ENCODE measurements at places on chromosomes 2 and 18.

DNA sequence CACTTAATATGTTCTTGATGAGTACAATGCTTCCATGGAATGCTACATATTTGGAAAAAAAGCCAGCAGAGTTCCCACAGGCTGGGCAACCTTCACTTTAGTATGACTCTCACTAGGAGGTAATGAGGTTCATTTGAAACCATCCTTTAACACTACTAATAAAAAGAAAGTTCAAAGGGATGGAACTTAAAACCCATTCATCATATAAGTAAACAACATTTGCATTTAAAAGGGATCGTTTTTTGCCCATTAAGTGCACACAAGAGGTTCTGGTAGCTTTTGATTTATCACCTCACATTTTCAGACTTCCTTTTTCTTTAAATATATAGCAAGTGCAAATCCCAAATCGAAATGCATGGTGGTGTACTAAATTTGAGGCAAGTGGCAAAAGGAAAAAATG, 270.8 kb upstream of the DCC start:
- no peak for DNase-seq

GRCh38 chr18:3061581-3062312, 48.8 kb upstream of the LPIN2 start:
- DNase-seq, result no peak

GRCh38 chr2:40315683-40316082, 136.2 kb downstream of the SLC8A1 start:
- DNase-seq, result no peak

- no peak for DNase-seq
These were observed 54.0 kb upstream of the OTX1 start for GRCh38 chr2:62996534-62997186.

DNA sequence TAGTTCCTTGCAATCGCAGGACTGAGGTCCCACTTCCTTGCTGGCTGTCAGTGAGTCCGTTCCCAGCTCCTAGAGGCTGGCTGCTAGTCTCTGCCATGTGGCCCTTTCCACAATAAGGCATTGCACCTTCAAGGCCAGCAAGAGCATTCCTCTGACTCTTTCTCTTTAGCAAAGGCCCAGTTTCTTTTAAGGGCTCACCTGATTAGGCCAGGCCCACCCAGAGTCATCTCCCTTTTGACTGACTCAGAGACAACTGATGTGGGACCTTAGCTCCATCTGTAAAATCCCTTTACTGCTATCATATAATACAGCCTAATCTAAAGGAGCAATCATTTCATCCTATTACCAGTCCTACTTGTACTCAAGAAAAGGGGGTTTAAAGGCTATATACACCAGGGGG, 278.2 kb downstream of the SLC4A3 start:
- DNase-seq, result no peak

GRCh38 chr2:176774766-176775451, 437.7 kb upstream of the HNRNPA3 start:
- no peak for DNase-seq

DNA sequence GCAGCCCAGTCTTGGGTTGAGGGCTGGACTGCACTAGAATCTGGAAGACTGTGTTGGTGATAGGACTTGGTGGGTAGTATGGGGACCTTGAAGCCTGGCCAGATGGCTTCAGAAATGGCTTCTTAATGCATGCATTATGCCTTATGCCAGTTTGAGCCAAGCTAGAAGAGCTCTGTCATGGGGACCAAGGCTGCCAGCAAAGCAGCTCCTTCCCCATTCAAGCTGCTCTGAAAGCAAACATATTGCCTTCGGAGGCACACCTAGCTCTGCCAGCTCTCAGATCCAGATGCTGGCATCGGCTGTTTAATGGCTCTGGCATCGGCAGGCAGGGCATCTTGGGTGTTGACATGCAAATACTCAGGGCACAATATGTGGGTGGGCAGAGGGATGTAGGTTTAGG, 59.0 kb upstream of the IGFBP5 start:
- DNase-seq, result no peak

DNA sequence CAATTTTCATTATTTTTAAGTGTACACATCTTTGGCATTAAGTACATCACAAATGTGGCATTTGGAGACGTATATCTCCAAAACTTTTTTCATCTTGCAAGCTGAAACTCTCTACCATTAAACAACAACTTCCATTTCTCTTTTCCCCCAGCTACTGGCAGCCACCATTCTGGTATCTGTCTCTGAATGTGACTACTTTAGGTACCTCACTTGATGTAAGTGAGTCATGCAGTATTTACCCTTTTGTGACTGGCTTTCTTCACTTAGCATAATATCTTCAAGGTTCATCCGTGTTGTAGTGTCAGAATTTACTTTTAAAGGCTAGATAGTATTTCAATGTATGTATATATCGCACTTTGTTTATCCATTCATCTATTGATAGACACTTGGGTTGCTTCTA, 17.0 kb downstream of the BABAM2 start:
- DNase-seq, result no peak

DNA sequence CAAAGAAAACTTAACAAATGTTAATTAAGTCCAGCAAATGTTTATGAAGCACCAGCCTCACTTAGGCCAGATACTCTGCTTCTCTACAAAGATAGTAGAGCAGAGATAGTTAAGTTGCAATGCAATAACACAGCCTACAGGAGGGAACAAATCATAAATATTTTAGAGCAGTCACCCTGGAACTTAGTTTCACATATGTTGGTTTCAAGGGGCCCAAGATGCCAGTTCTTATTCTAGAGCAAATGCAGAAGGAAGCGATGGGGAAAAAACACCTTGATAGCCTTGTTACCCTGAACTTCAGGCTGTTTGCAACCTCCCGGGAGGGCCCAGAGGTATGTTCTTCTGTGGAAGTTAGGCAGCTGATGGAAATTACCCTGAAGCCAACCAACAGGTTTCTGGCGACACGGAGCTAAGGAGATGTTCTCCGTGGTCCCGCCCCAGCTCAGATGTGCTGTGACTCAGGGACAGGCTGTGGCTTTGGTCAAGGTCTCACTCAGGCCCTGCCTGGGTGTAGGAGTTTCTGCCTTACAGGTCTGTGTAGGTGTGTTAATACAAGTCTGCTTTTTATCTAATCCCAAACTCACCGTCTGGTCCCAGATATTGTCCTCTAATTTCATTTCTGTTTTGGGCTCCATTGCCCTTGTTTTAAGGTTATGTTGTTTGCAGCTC, 3.8 kb downstream of the CTIF start:
- DNase-seq, result no peak

DNA sequence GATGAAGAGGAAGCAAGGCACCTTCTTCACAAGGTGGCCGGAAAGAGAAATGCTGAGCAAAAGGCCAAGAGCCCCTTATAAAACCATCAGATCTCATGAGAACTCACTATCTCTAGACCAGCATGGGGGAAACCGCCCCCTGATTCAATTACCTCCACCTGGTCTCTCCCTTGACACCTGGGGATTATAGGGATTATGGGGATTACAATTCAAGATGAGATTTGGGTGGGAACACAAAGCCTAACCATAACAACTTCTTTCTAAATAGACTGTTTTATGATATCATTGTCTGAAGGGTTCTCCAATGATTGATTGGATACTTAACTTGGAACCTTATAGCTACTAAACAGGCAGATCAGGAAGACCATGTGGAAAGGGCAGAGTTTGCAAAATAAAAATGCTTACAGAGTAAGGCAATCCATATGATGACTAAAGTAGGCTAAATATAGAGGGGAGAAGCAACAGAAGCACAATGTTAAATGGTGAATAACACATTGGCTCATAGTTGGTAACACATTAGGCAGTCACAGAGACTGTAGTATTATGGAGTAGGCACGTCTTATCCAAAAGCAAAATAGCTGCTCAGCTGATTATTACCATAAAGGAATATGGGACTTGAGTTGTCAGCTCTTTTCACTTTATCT, 179.0 kb downstream of the BARD1 start:
- DNase-seq, result no peak

Measured in effector CD8-positive, alpha-beta T cell (primary cell).